ENCODE measurements at places on chromosomes 7 and 10.

- DNase-seq = no peak
Observed at GRCh38 chr7:36318116-36318515, 71.5 kb upstream of the ANLN start.

DNA sequence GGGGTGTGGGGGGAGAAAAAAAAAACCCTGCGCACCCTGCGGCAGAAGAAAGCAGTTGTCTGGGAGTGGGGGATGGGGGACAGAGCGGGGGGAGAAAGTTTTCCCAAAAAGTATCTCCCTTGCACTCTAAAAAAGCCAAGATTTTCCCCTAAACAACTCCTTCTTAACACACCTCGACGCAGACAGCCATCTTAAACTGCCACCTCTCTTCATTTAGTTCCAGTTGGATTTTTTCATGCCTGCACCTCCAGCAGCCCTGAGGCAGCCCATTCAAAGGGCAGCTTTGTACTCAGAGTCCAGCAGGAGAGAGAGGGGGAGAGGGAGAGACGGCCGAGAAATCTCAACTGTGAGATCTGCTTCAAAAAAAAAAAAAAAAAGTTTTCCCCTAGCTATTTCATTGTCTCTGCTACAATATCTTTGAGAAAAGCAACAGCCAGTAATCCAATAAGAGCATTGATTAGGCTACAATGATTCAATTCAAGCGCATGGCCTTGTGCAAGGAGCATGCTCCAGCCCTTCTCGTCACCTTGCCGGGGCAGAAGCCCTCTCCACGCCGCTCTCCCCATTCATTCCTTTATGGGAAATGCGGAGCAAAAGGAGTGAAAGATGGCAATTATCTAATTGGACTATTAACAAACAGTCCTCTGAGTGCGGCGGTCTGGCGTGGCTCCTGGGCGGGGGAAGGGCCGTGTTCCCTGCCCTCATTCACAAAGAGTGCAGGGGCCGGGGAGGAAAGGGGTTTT lies 939 bp upstream of the VAX1 start:
- no peak for DNase-seq

DNA sequence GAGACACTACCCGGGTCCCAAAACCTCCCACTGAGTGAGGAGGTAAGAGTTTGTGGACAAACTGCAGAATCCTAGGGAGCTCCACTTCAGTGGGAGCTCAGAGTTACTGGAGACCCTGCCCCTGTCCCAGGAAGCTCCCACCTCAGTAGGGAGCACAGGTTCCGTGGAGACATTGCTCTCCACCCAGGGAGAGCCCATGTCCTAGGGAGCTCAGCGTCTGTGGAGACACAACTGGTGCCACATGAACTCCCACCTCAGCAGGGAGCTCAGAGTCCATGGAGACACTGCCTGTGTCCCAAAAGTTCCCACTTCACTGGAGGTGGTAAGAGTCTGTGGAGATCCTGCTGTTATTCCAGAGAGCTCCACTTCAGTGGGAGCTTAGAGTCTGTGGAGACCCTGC lies 6.3 kb downstream of the MYO1G start:
- DNase-seq = no peak

DNA sequence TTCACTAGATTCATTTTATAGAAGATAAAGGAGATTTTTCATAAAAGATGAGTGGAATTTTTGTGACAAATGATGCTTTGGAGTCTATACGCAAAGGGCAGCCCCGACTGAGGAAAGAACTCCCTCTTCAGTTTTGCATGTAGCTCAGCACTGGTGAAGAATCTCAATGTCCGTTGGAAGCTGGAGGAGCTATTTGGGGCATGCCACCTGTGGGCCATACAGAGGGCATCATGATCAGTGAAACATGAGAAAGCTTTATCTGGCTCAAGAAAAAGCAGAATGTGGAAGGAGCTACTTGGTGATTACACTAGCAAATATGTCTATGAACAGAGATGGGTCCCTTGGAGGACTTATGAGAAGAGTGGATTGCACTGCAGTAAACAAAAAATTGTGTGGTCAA lies 1359.3 kb downstream of the REEP3 start:
- DNase-seq = no peak

DNA sequence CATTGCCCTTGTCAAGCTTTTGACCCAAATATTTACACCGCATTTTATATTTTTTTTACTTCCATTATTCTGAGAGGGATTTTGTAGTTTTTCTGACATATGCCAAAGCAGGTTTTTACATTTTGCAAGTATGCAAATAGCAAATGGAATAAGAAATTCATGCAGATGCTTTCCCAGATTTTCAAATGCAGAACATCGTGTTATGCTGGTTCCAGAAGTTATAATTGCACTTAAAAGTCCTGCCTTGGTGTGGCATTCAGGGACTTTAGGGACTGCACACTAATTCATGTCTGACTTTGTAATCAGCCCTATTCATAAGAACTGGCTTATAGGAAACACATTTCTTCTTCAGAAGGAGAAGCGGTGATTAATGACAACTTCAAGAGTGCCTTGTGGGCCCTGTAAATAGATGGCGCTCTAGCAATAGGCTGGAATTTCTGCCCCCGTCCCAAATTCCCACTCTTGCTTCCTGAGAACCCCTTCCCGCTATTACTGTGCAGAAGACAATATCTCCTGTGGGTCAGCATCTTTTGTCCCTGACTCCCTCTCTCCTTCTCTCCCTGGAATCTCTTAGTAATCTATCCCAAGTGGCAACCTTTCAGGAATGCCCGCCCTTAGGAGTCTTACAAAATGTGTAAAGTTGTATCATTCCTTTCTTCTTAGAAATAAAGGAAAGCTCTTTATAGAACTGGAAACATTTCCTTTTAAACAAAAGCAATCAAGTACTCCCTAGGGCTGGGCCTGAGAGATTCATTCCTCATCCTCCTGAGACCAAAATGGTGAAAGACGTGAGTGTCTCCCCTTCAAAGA lies 264.0 kb downstream of the INHBA start:
- no peak for DNase-seq

DNA sequence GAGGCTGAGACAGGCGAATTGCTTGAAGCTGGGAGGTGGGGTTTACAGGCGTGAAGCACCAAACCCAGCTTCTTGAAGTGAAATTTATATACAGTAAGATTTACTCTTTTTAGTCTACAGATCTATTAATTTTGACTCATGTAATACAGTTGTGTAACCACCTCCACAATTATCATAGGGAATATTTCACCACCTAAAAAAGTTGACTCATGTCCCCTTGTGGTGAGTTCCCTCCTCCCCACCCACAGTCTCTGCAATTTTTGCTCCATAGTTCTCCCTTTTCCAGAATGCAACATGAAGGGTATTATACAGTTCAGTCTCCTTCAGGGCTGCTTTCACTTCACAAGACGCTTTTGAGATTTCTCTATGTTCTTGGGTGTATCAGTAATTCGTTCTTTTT lies 156.8 kb downstream of the FAM107B start:
- DNase-seq = no peak

DNA sequence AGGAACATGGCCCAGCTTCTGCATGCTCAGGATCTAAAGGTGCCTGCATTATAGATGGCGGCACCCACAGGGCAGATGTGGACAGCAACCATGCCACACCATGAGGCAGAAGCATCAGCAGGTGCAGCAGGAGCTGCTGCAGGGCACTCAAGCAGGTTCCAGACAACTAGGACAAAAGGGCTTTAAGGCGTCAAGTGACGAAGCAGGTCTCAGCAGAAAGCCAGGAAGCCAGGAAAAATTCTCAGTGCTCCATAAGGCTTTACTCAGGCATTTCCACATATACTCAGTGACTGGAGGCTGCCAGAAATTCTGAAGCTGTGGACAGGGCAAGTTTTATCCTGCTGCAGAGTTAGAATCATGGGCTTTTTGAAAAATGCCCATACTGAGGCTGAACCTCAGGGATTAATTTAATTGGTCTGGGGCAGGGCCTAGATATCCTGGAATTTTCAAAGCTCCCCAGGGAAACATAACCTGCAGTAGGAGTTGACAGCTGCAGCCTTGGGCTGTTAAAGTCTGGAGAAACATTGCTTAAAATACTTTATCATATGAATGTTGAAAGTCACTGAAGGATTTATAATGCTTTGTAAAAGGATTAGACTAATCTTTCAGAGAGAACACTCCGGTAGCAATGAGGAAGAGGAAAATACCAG lies 68.1 kb upstream of the RNF148 start:
- DNase-seq = no peak

GRCh38 chr7:144817001-144817400 lies 18.9 kb downstream of the TPK1 start:
- DNase-seq = no peak

DNA sequence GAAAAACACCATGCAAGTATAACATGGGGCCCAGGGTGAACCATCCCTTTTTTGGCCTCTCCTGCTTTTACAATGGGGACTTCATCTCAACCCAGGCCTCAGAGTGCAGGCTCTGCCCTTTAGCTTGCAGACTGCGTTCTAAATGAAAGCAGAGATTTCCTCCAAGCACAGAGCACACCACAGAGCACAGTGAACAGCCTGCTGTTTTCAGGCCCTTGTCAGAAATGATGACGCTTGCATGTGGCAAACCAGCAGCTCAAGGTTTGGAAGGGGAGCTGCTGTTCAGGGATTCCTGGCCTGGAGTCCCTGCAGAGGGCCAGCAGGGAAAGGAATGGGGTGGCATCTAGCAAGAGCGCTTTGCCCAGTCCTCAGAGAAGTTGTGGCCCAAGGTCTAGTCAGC lies 167.3 kb upstream of the CDCA7L start:
- DNase-seq = no peak

- no peak for DNase-seq
Observed at GRCh38 chr10:22612318-22612717, 102.1 kb downstream of the PIP4K2A start.

GRCh38 chr7:150849204-150849775 lies 3.0 kb upstream of the AOC1 start:
- no peak for DNase-seq

DNA sequence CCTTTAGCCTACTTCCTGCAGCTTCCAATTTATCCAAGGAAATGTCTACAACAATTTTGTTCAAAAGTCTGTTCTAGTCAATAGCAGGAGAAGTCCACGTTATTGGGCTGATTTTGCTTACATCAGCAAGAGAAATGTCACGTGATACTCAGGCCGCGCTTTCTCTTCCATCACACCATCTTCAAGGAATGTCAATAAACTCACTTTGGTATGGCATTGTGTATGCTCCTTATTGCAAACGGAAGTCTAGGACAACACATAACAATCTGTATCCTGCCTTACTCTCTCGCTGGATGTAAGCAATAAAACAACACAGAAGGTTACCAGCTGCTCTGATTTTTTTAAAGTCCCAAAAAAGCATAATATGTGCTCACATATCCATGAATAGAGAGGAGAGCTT lies 17.1 kb upstream of the STK17A start:
- no peak for DNase-seq

DNA sequence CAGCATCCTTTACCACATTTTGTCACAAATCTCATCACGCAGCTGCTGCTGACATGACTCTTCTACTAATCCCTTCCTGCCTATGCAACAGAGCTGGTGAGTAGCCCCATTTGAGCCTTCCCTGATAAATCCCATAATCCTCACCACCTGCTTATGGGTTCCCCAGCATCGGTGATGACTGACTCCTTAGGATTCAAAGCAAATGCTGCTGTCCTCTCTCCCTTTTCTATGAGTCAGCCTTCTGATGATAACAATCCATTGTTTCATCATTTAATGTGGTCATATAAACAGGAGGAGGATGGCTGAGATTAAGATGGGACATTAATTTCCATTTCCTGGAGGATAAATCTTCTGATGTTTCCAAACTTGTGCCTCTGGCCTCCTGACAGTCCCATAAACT lies 73.4 kb downstream of the SORCS1 start:
- DNase-seq = no peak

GRCh38 chr10:97134110-97134509 lies 51.6 kb downstream of the SLIT1 start:
- DNase-seq = no peak

DNA sequence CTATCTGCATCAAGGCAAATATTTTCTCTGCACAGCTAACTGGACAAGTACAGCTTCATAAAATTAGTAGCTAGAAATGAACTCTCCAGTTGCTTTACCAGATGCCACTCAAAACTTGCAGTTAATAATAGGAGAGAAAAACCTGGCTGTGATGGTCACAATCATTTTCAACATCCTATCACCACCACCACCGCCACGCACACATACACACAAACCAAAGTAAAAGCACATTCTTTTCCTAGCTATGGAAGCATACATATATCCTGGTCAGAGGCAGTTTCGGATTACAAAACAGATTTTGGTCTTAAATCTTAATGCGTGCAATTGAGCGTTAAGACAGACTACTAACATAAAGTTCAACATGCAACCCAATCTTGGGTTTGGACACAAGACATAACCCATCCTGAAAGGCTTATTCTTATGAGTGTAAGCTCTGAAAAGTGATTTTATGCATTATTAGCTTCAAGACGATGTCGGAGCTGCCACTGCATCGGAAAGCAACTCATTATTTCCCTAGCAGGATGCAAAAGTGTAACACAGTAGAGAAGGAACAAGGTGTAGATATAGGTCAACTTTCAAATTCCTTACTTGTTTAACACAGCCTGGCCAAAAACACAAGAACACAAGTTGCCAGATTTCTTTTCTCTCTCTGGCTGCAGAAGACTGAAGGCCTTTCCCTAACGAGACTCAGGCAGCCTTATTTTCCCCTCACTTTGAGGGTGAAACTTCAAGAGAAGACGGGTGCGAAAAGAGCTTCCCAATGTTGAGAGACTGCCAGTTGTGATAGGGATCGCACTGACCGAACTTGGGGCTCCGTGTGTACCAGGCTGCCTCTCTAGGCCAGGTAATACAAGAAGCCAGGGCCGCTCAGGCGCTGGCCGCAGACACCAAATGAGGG lies 1.2 kb downstream of the CACUL1 start:
- DNase-seq = no peak

DNA sequence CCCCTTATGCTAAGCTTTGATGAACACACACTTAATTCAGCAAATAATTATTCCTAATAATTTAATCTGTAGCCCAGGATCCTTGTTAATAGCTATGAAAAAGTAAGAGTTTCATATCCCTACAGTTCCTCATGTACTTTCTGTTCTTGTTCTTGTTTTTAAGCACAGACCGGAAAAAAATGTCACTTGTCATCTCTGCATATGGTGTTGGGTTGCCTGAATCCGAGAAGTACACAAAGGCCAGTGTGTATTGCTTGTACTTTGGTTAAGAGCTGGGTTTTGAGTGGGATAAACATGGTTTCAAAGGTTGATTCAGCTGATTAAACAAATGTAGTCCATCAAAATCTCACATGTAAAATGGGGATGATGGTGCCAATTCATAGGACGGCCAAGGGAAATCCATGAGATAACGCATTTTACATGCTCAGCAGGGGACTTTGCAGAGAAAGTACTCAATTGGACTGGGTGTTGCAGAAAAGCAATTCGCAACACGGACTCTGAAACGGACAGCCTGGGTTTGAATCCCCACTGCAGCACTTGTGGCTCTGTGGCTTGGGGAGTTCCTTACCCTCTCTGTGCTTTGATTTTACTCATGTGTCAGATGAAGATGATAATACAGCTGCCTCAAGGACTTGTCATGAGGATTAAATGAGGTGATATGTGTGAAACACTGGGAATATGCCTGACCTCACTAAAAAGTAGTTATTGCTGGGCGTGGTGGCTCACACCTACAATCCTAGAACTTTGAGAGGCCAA lies 71.7 kb downstream of the MAP3K8 start:
- DNase-seq = no peak
